ENCODE measurements at places on chromosomes 4 and X.

DNA sequence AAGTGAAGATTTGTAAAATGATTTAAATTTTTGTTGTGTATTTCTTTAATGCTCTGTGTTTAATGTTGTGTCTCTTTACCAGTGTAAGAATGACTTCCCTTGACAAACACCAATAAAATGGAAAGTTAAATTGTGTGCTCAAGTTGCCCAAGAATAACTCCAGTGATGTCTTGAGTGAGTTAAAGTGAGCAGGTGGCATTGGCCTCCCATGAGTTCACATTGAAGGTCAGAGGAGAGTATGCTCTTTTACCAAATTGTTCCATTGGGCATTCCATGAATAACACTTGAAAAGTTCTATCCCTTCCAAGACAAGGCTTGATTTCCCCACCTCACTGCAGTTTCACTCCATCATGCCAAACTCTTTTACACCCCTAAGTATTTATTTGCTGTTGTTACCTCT is 4.5 kb downstream of the ANXA5 start:
- DNase-seq, result no peak

- DNase-seq, result no peak
Measured at GRCh38 chr4:123055943-123056342, 133.5 kb upstream of the NUDT6 start.

DNA sequence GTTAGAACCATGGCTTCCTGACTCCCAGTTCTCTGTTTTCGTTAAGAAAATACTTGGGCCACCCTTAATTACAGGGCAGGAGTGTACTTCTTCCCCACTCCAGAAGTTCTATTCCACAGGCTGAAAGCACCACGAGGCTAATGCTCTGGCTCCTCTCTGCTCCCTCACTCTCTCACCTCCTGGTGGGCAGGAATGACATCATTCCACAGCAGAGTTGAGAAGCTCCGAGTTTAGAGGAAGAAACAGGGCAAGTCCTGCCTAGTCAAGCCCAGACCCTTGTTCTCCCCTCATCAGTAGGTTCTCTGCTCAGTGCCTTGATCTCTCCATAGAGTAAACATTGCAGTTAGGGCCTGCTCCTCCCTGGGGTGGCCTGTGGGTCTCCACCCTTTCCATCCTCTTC is 343.8 kb upstream of the CLNK start:
- DNase-seq, result no peak

DNA sequence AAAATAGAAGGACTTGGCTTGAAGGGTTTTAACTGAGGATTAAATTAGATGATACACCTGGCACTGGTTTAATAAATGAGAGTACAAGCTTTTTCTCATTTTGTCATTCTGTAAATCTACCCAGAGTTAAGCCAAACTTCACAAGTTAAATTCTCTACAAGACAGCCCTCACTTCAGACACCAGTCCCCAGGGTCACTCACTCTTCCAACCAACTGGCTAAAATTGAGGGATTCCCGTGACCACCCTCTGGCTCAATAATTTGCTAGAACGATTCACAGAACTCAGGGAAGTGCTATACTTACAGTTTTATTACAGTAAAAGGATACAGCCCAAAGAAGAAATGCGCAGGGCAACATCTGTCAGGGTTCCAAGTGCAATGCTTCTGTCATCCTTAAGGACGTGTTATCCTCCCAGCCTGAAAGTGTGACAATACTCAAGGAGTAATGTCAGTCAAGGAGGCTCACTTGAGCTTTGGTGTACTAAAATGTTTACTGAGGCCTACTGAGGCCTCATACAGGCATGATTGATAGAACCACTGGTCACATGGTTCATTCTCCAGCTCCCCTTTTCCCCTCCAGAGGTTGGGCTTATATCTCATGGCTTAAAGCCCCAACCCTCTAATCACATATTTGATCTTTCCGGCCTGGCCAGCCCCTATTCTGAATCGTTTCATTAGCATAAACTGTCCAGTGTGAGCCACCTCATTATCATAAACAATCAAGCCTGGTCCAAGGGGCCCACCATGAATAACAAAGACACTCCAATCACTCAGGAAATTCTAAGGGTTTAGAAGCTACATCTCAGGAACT is 9.6 kb upstream of the TMSB4X start:
- DNase-seq, result no peak

DNA sequence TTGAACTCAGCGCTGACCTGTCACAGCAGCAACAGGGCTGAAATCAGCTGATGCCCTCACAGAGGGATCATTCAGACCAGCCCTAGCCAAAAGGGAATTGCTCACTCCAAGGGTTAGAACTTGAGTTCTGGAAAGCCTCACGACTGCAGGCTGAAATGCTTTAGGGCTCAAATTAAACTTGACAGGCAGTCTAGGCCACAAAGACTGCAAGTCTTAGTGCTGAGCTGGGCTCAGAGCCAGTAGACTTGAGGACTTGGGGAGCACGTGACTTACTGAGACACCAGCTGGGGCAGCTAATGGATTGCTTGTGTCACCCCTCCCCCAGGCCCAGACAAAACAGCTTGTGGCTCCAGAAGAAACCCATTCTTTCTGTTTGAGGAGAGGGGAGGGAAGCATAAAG is 119.0 kb upstream of the SLC6A14 start:
- DNase-seq, result no peak

GRCh38 chrX:1465286-1466231 is 12.8 kb upstream of the ASMTL start:
- DNase-seq, result no peak

DNA sequence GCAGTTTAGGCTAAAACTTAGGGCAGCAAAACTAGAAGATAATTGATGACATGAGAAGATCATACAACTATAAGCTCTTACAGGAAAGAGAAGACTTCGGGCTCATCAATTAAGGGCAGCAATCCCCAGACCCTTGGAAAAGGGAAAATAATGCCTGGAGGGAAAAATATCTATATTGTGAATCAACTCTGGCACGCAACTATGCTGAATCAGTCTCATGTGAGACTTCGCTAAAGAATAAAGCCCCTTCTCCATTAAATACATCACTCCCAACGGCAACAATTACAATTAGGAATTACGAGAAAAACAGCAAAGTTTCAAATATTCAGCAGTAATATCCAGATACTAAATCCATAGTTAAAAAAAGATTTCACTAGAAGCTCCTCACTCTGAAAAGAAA is 2016.8 kb upstream of the IGFBP7 start:
- no peak for DNase-seq

- DNase-seq, result no peak
Measured at GRCh38 chr4:42296196-42296595, 101.1 kb upstream of the SHISA3 start.

GRCh38 chr4:123741906-123742305 is 345.3 kb downstream of the SPRY1 start:
- no peak for DNase-seq

GRCh38 chrX:94830717-94831116 is 1156.7 kb downstream of the FAM133A start:
- no peak for DNase-seq

GRCh38 chrX:54178100-54178940 is 4.7 kb downstream of the FAM120C start:
- no peak for DNase-seq

- DNase-seq, result no peak
Measured at GRCh38 chr4:160772668-160773067, 1391.1 kb downstream of the FSTL5 start.

- no peak for DNase-seq
Measured at GRCh38 chrX:149010853-149011224, 494.3 kb downstream of the IDS start.

- no peak for DNase-seq
Measured at GRCh38 chr4:83993774-83994173, 457.9 kb downstream of the GPAT3 start.

- DNase-seq, result no peak
Measured at GRCh38 chr4:38565271-38566199, 98.5 kb upstream of the KLF3 start.

DNA sequence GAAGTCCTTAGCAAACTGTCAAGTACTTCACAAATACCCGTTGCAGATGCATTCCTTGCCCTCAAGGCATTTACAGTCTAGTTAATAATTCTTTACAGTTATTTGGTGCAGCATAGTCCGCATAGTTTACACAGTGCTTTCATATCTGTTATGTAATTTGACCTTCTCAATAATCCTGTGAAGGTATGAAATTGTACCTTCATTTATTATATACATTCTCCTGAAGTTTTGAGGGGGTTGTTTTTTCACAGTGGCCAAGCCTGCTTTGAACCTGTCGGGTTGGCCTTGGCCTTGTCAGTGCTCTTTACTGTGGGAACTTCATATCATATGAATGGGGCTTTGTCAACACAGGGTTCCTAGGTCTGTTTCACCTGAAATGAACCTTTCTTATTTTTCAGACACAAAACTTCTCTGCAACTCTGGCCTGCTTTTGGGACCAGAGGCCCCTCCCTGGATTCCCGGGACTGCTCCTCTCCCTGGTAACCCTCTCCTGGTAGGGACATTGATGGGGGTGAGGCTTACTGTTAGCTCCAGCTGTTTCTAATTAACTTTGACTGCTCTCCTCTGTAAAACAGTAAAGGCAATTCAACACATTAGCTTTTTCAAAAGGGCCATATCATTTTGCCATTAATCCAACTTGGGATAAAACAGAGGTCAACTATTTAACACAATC is 9.1 kb downstream of the IGFBP7 start:
- DNase-seq, result no peak

GRCh38 chr4:17301869-17302268 is 210.0 kb downstream of the QDPR start:
- no peak for DNase-seq
